ENCODE measurements at places on chromosomes 11 and 22.

DNA sequence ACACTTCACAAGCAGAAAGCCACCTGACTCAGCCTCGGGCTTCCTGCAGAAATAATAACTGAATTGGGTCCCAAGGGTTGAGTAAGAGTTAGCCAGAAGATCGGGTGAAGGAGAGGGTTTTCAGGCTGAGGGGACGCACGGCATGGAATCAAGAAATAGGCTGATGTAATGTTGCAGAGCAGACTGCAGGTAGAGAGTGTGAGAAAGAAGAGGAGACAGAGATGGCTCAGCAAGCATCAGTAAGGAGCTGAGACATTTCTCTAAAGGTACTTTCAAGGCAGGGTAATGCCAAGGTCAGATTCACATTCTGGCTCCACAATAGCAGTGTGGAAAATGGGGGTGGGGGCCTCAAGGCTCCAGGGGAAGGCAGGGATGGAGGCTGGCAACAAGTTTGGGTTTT lies 18.6 kb downstream of the HIRA start:
- no peak for DNase-seq

GRCh38 chr11:1054143-1055108 lies 17.9 kb upstream of the MUC6 start:
- no peak for DNase-seq

DNA sequence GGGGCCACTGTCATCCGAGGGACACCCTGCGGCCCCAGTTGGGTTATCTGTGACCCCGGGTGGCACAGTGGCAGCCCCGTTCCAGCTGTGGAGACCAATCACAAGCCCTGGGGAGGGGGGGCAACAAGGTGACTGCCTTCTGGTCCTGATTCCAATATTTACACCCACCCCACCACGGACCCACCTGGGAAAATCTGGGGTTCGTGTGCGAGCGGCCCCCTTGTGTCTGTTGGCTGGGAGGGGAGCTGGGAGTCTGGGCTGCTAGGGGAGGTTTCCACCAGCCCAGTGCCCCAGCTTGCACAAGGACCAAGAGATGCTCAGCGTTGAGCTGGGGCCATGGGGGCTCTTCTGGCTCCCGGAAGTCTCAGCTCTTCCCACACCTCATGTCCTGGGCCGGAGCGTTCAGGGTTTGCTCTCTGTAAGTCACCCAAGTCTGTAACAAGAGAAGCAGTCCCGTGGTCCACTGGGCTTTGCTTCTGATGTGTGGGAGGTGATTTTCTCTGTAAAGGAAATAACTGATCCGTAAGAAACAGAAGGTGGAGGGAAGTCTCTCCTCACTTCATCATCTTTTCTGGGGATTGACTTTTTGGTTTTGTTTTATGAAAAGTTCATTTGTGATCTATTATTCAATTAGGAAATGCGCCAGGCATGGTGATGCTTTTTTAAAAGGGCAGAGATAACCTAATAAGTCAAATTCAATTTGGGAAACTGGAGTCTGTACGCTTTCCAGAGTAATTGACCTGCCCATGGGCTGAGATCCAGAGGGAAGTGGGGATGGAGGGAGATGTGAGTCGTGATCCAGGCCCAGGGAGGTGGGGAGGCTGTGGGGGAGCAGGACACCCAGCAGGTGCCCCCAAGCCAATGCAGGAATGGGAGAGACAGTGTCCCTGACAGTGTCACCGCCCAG lies 22.4 kb upstream of the GAL start:
- DNase-seq = no peak

DNA sequence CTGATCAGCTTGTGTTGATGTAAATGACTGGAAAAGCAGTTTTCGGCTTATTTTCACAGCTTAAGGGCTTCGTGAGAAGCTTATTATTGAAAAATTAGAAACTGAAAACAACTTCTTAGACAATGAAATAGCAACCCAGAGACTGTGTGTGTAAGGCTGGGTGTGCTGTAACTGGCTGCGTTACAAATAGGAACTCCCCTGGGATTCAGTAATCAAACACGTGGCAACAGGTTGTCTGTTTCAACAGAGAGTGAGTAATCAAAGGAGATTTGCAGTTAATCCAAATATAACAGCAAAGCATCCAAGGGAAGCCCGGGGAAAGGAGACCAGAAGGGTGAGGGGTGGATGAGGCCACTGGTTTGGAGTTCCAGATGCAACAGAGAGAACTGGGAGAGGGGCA lies 19.2 kb downstream of the NTM start:
- no peak for DNase-seq
